Fibroblast of skin of left quadriceps (primary cell): ENCODE measurements at places on chromosomes 6 and 20.

DNA sequence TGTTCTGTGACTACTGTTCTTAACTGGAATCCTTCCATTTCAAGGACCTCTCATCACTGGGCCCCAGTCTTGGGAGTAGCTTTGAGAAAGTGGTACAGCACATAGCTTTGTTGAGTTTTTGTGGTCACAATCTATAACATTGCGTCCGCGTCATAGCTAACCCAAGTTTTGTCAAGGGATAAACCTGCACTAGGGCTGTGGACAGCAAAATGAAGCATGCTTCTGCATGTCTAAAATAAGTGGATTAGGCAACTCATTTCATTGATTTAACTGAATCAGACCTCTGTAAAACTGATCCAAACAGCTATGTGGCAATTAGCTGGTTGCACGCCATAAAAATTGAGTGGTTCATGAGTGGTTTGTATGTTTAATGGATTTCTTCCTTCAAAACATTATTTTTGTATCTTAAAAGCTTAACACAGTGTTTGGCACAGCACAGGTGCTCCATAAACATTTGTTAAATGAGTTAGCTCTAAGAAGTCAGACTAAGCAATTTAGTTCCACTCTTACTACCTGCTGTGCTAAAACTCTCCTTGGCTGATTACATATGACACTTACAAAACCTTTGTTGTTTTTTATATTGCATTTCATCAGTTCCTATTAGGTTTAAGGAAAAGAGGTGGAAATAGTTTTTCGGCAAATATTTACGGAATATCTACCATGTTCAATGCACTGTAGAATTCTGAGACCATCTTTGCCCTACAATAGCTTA is 160.3 kb upstream of the ATXN1 start:
- DNase-seq = peak; percentile 23

- DNase-seq = peak; percentile 49
Measured at GRCh38 chr6:20751293-20751935, 217.2 kb downstream of the CDKAL1 start.

GRCh38 chr6:48113130-48113529 is 2.1 kb upstream of the PTCHD4 start:
- DNase-seq = no peak

- no peak for DNase-seq
Measured at GRCh38 chr6:123925350-123925749, 121.7 kb downstream of the NKAIN2 start.

DNA sequence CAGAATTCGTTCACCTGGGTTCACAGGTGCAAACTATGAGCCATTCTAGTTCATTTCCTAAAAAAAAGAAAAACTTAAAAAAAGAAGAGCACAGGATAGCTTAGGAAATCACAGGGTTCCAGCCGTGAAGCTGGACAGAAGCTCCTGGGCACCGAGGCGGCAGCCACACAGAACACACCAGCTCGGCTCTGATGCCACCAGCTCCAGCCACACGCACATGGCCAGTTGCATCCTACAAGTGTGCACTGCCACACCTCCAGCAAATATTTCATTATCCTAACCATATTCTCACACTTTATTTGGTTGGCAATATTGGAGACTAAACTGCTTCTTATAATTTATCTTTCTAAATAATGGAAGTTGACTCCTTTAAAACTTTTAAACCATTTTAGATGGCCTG is 26.2 kb upstream of the AFDN start:
- DNase-seq = no peak

DNA sequence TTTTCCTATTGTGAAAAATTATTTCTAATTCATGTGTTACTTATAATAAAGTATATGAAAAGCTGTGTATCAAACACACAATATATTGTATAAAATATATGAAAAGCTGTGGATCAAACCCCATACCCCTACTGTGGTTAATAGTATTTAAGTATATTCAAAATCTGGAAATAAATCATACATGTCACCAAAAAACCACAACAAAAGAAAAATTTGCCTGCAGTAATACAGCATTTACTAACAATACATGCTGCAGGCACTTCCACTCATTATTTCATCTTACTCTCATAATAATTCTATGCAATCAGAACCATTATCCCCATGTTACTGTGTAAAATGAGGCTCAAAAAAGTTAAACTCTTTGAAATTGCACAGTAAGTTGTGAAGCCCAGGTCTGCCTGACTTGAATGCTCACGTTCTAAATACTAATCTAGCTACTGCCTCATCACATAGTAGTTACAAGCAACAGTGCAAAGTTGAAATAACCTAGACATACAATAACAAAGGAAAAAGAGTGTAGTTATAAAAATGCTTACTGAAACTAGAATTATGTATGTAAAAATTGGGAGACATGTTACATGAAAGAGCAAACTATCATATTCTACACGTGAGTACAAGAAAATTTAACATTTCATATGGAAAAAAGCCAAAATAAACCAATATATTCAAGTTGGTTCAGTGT is 61.7 kb downstream of the FAM217A start:
- no peak for DNase-seq

DNA sequence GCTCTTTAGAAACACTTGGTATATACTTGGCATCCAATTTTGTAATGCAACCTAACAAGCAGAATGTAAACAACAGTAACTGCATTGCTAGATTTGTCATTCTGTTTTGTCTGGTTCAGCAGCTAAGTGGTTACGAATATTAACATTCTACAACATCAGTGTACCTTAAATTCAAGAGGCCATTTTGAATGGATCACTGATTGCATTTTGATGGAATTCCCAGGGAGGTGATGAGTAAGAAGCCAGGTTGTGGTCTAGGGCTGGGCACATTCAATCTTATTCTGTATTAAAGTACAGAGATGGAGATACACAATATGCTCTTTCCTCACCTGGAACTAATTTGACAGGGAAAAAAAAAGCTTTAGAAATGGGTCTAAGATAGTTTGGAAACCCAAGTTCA is 483.5 kb downstream of the PRKN start:
- no peak for DNase-seq

DNA sequence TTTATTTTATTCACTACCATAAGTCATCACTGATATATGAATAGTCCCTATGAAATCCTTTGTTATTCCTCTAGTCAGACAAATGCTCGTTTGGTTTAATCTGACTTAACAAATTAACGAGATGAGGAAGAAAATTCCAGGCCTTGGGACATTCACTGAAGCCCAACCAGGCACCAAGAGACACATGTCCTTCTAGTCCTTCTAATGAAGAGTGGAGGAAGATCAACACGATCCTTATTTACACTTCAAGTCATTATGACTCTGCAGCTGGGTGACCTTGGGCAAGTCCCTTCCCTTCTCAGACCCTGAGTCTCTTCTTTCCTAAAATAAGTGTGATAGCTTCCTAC is 117.5 kb downstream of the CEBPB start:
- no peak for DNase-seq

GRCh38 chr6:147624946-147625515 is 116.5 kb downstream of the SAMD5 start:
- no peak for DNase-seq

- no peak for DNase-seq
Measured at GRCh38 chr6:121668259-121668658, 232.8 kb downstream of the GJA1 start.

DNA sequence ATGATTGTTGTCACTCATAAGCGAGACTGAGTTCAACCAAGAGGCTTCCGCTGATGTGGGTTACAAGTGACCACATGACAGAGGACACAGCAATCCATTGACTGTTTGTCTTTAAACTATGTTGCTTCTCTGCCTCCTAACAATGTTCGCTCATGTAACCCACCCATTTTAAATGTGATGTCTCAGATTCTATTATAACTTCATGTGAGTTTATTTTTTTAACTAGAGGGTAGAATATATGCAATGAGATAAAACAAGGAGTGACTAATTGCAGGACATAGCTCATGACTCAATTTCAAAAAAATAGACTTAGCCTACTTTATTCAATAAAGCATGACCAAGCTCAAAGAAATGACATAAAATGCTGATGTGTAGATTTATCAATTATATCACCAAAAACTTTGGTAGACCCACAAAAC is 119.2 kb upstream of the SASH1 start:
- DNase-seq = peak; percentile 21

GRCh38 chr6:70479236-70479635 is 65.9 kb downstream of the FAM135A start:
- DNase-seq = peak; percentile 14
